Right atrium auricular region (tissue), 2 donors: ENCODE measurements at places on chromosomes 6 and 20. TPM values are rescaled to one million over a fixed set of nuclear protein-coding genes. Genes with fewer than 3 reads are reported as not detected.
A peak's percentile ranks its signal among the peaks of the same experiment; 100 is the strongest.

- no peak overlapping the region for H3K4me3 ChIP-seq
- H3K27me3 ChIP-seq = no peaks in the 10 kb centered on the region
- no peaks in the 10 kb centered on the region for H3K36me3 ChIP-seq
- DNase-seq = no peak
- H3K27ac ChIP-seq = no peak overlapping the region
- H3K4me1 ChIP-seq = no peaks in the 10 kb centered on the region
Measured at GRCh38 chr20:19456595-19457395, 244.4 kb downstream of the SLC24A3 start.

- no peaks in the 10 kb centered on the region for H3K36me3 ChIP-seq
- no peaks in the 10 kb centered on the region for H3K4me1 ChIP-seq
- H3K4me3 ChIP-seq = no peak overlapping the region
- H3K27ac ChIP-seq = no peak overlapping the region
- DNase-seq = no peak
- no peaks in the 10 kb centered on the region for H3K27me3 ChIP-seq
Measured at GRCh38 chr6:137358273-137358672, 135.9 kb downstream of the OLIG3 start.

- H3K36me3 ChIP-seq = no peaks in the 10 kb centered on the region
- no peak overlapping the region for H3K27ac ChIP-seq
- no peaks in the 10 kb centered on the region for H3K4me1 ChIP-seq
- H3K4me3 ChIP-seq = no peak overlapping the region
Measured at GRCh38 chr6:100482698-100483097, 18.0 kb upstream of the SIM1 start.

DNA sequence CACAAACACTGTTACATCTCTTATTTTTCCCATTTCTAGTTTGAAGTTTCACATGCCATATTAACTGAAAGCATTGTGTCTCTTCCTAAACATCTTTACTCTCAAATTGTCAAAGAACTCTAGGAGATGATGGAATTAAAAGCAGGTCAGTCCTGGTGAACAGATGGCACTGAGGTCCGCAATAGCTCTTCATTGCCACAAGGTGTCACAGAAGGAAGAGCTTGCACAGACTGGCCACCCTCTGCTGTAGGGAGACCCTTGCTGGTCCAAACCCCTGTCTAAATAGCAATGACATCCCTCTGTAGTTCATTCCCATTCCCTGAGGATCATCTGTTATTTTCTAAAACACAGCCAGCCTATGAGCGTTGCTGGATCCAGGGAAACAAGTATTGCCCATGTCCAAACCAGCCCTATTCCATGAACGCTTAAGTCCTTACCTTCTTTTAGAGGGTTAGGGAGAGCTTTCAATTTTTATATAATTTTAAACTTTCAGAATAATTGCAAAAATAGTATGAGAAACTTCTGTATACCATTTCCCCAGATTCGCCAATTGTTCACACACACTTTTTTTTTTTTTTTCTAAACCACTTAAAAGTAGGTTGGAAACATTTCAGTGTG lies 10.1 kb upstream of the HDAC2 start:
- H3K4me1 ChIP-seq = no peaks in the 10 kb centered on the region
- H3K4me3 ChIP-seq = no peak overlapping the region

DNA sequence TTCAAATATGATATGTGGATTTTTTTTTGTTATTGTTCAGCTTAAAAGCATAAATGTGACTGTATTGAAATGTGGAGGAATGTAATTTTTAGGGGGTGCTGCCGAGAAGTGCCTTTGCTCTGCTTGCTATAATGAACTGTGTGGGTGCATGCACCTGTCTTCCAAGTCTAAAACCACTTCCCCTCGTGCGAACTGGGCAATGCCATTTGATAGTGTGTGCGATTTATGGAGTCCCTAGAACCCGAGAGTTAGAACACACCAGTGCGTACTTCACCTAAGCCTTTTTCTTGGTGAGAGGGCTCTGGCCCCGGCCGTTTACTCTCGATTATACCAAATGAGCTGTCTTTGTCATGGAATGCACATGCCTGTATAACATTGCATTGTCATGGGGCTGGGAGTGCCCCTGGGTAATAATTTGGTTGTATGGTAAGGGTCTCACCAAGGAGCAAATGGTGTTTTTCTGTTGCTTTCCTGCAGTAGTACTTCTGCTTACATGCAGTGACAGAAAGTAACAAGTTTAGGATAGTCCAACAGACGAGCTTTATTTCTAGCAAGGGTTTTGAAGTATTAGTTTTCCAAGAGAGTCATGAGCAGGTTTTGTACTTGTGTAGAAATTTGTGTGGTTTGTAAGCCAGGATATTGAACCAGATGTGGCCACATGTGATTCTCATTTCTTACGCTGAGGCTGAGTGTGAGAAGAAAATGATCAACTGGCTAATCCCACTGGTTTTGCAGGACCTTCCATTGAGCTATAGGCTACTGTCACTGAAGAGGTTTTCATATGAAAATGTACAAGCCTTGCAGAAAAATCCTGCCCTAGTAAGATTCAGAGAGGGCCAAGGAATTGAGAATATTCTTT lies 172.4 kb downstream of the DTNBP1 start:
- H3K27me3 ChIP-seq = no peaks in the 10 kb centered on the region
- peak overlapping the region; percentile 25 for H3K27ac ChIP-seq
- no peak for DNase-seq
- H3K4me3 ChIP-seq = no peak overlapping the region

DNA sequence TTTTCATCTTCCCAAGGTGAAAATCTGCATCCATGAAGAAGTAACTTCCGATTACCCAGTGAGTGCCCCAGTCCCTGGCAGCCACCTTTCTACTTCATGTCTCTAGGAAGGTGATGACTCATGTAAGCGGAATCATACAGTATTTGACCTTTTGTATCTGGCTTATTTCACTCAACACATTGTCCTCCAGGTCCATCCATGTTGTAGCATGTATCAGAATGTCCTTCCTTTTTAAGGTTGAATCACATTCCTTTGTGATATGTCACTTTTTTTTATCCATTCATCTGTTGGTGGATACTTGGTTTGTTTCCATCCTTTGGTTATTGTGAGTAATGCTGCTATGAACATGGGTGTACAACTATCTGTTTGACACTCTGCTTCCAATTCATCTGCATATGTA lies 176.3 kb upstream of the CDYL start:
- no peaks in the 10 kb centered on the region for H3K27me3 ChIP-seq
- H3K36me3 ChIP-seq = no peaks in the 10 kb centered on the region
- no peaks in the 10 kb centered on the region for H3K4me1 ChIP-seq
- H3K4me3 ChIP-seq = no peak overlapping the region
- no peak for DNase-seq

DNA sequence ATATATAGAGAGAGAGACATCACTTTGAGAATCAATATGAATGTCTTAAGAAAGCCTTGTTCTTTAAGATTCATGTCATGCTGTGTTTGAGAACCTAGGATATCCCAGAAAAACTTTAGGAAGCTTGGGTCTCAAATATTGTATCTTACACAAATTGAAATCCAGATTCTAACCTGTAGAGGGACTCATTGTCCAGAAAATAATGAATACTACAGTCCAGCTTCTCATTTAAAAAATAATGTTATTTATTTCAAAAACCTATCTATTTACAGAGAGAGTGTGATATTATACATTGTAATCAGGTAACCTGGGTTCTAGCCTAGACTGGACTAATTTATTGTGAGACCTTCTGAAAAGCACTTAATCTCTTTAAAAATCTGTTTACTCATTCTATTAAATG lies 4.2 kb downstream of the RFX6 start:
- H3K27me3 ChIP-seq = peaks cover 14% of the 10 kb centered on the region
- no peak overlapping the region for H3K4me3 ChIP-seq
- H3K27ac ChIP-seq = no peak overlapping the region
- peaks cover 11% of the 10 kb centered on the region for H3K4me1 ChIP-seq
- no peak for DNase-seq
- no peaks in the 10 kb centered on the region for H3K36me3 ChIP-seq

- H3K27me3 ChIP-seq = no peaks in the 10 kb centered on the region
- no peak overlapping the region for H3K4me3 ChIP-seq
- H3K27ac ChIP-seq = peak overlapping the region; percentile 69
- no peak for DNase-seq
- no peaks in the 10 kb centered on the region for H3K4me1 ChIP-seq
- H3K36me3 ChIP-seq = peaks cover 6% of the 10 kb centered on the region
Measured at GRCh38 chr6:17417817-17418216, 24.4 kb downstream of the CAP2 start.

- no peaks in the 10 kb centered on the region for H3K4me1 ChIP-seq
- no peaks in the 10 kb centered on the region for H3K36me3 ChIP-seq
- H3K4me3 ChIP-seq = no peak overlapping the region
- H3K27me3 ChIP-seq = no peaks in the 10 kb centered on the region
- DNase-seq = no peak
- no peak overlapping the region for H3K27ac ChIP-seq
Measured at GRCh38 chr20:16709017-16709416, 20.8 kb upstream of the SNRPB2 start.

DNA sequence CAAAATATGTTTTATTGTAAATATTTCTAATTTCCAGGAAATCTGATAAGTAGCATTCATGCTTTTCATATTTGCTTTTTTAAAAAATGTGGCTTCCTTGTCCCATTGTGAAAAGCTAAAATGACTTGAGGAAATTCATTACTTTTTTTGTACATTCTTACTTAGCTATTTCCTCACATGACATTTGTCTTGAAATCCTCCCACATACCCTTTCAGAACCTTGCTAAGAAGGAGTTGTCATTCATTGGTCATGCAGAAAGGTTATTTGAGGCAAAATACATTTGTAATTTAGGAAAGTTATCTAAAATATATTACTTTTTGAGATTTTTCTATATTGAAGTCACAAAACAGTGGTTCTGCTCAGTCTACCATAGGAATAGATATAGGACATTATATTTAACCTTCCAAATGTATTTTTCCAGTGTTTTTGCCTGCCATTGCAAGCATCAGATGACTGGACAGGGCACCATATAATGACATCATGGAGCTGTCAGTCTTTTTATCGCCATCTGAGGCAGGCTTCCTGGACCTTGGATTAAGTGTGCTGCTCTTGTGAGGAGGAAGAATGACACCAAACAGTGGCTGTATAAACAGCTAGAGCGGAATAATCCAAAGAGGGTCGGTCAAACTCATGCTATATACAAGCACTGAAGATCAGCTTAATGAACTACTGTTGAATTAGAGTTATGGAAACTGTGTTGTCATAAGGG lies 109.4 kb upstream of the HCRTR2 start:
- no peak overlapping the region for H3K4me3 ChIP-seq
- H3K27ac ChIP-seq = peak overlapping the region; percentile 72
- no peaks in the 10 kb centered on the region for H3K4me1 ChIP-seq
- no peaks in the 10 kb centered on the region for H3K27me3 ChIP-seq

GRCh38 chr20:59939879-59940128 lies 301 bp downstream of the PPP1R3D start:
- no peaks in the 10 kb centered on the region for H3K27me3 ChIP-seq
- peak overlapping the region; percentile 96 for H3K27ac ChIP-seq
- peaks cover 58% of the 10 kb centered on the region for H3K4me1 ChIP-seq
- DNase-seq = no peak

GRCh38 chr6:145962581-145962980 lies 1.6 kb downstream of the SHPRH start:
- H3K36me3 ChIP-seq = no peaks in the 10 kb centered on the region
- no peak overlapping the region for H3K4me3 ChIP-seq
- H3K27ac ChIP-seq = no peak overlapping the region
- peaks cover 33% of the 10 kb centered on the region for H3K4me1 ChIP-seq

GRCh38 chr6:142705054-142705453 lies 239.9 kb downstream of the HIVEP2 start:
- H3K4me3 ChIP-seq = no peak overlapping the region
- no peaks in the 10 kb centered on the region for H3K27me3 ChIP-seq
- no peak overlapping the region for H3K27ac ChIP-seq

- H3K27me3 ChIP-seq = peaks cover 6% of the 10 kb centered on the region
- H3K36me3 ChIP-seq = no peaks in the 10 kb centered on the region
- no peak overlapping the region for H3K4me3 ChIP-seq
- no peak overlapping the region for H3K27ac ChIP-seq
- no peaks in the 10 kb centered on the region for H3K4me1 ChIP-seq
- DNase-seq = no peak
Measured at GRCh38 chr20:1003920-1004697, 2.0 kb upstream of the RSPO4 start.

DNA sequence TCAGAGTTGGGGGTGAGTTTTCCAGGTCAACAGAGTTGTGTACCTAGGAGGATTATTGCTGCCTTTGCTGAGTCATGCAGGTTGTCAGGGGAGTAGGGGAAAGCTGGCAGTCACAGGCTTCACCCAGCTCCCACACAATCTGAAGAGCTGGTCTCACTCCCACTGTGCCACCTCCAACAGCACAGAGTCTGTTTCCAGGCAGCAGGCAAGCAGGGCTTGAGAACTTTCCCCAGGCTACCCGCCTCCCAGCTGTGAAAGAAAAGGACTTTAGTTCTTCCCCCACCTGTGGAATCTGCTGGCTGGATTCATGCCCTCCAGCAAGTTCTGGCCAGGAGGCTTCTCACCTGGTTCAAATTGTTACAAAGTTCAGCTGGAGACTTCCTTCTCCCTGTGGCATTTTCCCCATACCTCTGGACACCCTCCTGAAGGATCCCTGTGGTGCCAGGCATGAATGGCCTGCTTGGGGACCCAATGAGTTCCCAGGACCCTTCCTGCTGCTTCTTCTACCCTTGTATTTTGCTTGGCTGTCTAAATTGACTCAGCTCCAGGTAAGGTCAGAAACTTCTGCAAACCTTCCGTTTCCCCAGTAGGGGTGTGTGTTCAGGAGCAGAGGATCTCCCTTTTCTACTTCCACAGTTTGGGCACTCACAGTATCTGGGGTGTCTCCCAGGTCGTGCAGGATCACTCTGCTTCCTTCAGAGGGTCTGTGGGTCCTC lies 378.1 kb upstream of the MAN1A1 start:
- H3K4me1 ChIP-seq = no peaks in the 10 kb centered on the region
- no peaks in the 10 kb centered on the region for H3K27me3 ChIP-seq
- no peak overlapping the region for H3K4me3 ChIP-seq
- H3K27ac ChIP-seq = no peak overlapping the region

GRCh38 chr6:21792177-21792576 lies 198.6 kb downstream of the SOX4 start:
- no peaks in the 10 kb centered on the region for H3K36me3 ChIP-seq
- no peak overlapping the region for H3K4me3 ChIP-seq
- no peaks in the 10 kb centered on the region for H3K27me3 ChIP-seq
- no peak for DNase-seq
- no peaks in the 10 kb centered on the region for H3K4me1 ChIP-seq

- H3K36me3 ChIP-seq = no peaks in the 10 kb centered on the region
- H3K4me1 ChIP-seq = no peaks in the 10 kb centered on the region
- DNase-seq = no peak
- H3K27ac ChIP-seq = no peak overlapping the region
Measured at GRCh38 chr6:113819169-113819830, 37.8 kb upstream of the MARCKS start.

GRCh38 chr6:123997223-123997622 lies 193.6 kb downstream of the NKAIN2 start:
- no peak overlapping the region for H3K4me3 ChIP-seq
- H3K27me3 ChIP-seq = no peaks in the 10 kb centered on the region
- no peak overlapping the region for H3K27ac ChIP-seq
- H3K4me1 ChIP-seq = no peaks in the 10 kb centered on the region

The GPR6 gene
- total RNA-seq = not detected

The CYB5R4 gene
- total RNA-seq = 3.3 TPM

The BPIFB2 gene
- total RNA-seq = not detected

The RAB44 gene
- total RNA-seq = not detected

The SYTL3 gene
- total RNA-seq = 5.6 TPM

The ZFP57 gene
- total RNA-seq = 0.30 TPM

The FGD2 gene
- total RNA-seq = 8.0 TPM

The NR2E1 gene
- not detected for total RNA-seq
